Cardiac muscle cell (in vitro differentiated cells and primary cell): ENCODE measurements at places on chromosomes 4 and X.
A peak's percentile ranks its signal among the peaks of the same experiment; 100 is the strongest.

- no peak overlapping the region for H3K4me3 ChIP-seq
- H3K27me3 ChIP-seq: no peaks in the 10 kb centered on the region
- DNase-seq: no peak
Measured at GRCh38 chr4:77872723-77873445, 10.3 kb downstream of the MRPL1 start.

DNA sequence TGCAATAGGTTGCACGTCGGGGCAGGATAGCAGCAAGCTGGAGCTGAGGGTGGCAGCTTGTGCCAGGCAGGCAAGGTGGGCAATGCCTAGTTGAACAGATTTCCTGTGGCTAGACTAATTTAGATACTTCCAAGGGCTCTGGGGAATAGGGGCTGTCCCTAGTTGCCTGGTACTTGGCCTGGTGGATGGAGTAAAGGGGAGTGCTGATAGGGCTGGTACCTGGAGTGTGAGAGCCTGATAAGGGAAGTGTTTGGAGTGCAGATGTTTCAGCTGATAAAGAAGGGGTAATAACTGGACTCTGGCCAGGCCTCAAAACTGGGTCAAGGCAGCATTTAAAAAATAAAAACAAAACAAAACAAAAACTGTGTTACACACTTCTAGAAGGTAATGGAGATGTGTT lies 665.5 kb downstream of the CCSER1 start:
- H3K27me3 ChIP-seq: no peaks in the 10 kb centered on the region
- no peak overlapping the region for H3K4me3 ChIP-seq
- no peak for DNase-seq
- H3K36me3 ChIP-seq: no peaks in the 10 kb centered on the region
- no peak overlapping the region for H3K27ac ChIP-seq

GRCh38 chr4:166924424-166924823 lies 309.9 kb downstream of the SPOCK3 start:
- H3K4me3 ChIP-seq: no peak overlapping the region
- H3K27ac ChIP-seq: no peak overlapping the region
- H3K4me1 ChIP-seq: no peaks in the 10 kb centered on the region
- no peaks in the 10 kb centered on the region for H3K36me3 ChIP-seq

DNA sequence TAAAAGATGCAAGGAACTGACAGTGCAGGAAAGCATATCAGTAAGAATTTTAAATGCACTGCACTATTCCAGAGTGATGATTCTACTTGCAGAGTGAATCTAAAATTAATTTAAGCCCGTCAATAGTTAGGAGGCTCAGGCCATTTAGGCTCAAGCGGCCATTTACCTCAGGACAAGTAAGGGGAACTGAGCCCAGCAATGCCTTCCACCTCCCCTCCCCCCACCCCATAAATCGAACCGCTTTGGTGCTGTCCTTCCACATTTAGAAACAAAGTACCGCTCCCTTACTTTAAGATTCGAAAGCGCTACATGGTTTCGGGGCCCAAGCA lies 665 bp downstream of the RBM41 start:
- H3K27ac ChIP-seq: peak overlapping the region; percentile 93
- H3K4me3 ChIP-seq: peak overlapping the region; percentile 68
- peak; percentile 2 for DNase-seq
- H3K4me1 ChIP-seq: peaks cover 16% of the 10 kb centered on the region
- H3K27me3 ChIP-seq: no peaks in the 10 kb centered on the region
- H3K36me3 ChIP-seq: peaks cover 35% of the 10 kb centered on the region

- H3K4me1 ChIP-seq: no peaks in the 10 kb centered on the region
- no peaks in the 10 kb centered on the region for H3K36me3 ChIP-seq
- DNase-seq: no peak
- H3K4me3 ChIP-seq: no peak overlapping the region
Measured at GRCh38 chr4:85919200-85919887, 440.5 kb downstream of the MAPK10 start.

GRCh38 chr4:184420881-184421416 lies 53.4 kb downstream of the IRF2 start:
- H3K4me3 ChIP-seq: no peak overlapping the region
- peaks cover 19% of the 10 kb centered on the region for H3K36me3 ChIP-seq
- H3K27ac ChIP-seq: no peak overlapping the region
- no peaks in the 10 kb centered on the region for H3K4me1 ChIP-seq

- DNase-seq: peak; percentile 2
- H3K27ac ChIP-seq: no peak overlapping the region
- no peaks in the 10 kb centered on the region for H3K27me3 ChIP-seq
- no peaks in the 10 kb centered on the region for H3K36me3 ChIP-seq
- H3K4me1 ChIP-seq: no peaks in the 10 kb centered on the region
- H3K4me3 ChIP-seq: no peak overlapping the region
Measured at GRCh38 chrX:145405012-145405411, 157.7 kb downstream of the SPANXN1 start.

DNA sequence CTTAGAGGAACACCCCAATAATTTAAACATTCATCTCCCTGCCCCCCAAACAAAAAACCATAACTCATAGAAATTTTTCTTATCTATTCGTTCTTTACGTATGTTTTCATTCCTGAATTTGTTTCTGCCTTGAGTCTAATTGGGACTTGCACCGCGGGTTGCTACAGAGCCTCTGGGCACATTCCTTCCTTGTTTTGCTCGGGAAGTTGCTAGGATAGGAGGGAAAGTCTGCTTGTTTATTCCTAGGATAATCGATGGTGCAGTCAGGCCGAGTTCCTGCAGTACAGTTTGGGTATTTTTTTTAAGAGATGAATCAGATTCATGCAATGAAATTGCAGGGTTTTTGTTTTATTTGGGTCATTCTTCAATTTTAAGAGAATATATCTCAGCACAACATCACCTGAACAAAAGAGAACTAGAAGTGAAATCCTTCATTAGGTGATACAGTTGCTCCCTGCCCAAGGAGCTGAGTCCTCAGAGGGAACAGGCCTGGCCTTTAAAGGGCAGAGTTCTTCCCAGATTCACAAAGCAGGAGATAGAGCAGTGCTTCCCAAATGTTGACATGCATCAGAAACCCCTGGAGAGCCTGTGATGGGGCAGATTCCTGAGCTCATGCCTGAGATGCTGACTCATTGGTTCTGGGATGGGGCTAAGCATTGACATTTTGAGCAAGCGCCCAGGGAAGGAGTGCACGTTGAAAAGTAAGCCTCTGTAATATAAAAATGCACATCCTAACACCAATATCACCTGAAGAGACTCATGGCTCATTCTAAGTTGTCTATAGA lies 114.9 kb upstream of the FAM9B start:
- H3K36me3 ChIP-seq: no peaks in the 10 kb centered on the region
- H3K4me1 ChIP-seq: peaks cover 5% of the 10 kb centered on the region
- peak; percentile 64 for DNase-seq
- no peaks in the 10 kb centered on the region for H3K27me3 ChIP-seq

DNA sequence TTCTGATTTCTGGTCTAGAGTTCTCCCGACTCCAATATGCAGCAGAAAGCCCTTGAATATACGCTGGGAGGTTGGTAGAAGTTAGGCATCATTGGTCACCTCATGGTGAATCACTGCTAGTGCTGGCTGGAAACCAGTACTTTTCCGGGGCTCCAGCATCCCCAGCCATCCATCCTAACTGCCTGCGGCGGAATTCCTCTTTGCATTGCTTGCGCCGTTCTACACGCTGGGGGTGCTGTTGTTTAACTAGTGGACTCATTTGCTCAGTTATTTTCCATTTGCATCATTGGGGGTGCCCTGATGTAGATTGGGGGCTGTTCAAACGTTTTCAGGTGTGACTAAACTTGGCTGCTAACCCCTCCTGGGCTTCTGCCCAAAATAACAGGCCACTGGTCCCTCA lies 23.3 kb upstream of the GPR50 start:
- H3K4me3 ChIP-seq: no peak overlapping the region
- no peaks in the 10 kb centered on the region for H3K36me3 ChIP-seq
- H3K27me3 ChIP-seq: peaks cover 6% of the 10 kb centered on the region

GRCh38 chrX:130253916-130254315 lies 14.8 kb downstream of the ZNF280C start:
- H3K4me3 ChIP-seq: no peak overlapping the region
- H3K27me3 ChIP-seq: no peaks in the 10 kb centered on the region
- H3K36me3 ChIP-seq: no peaks in the 10 kb centered on the region
- no peaks in the 10 kb centered on the region for H3K4me1 ChIP-seq

- DNase-seq: peak; percentile 22
- H3K36me3 ChIP-seq: no peaks in the 10 kb centered on the region
- H3K4me3 ChIP-seq: peak within 1 kb of the TSS; percentile 28
- H3K27me3 ChIP-seq: peaks cover 40% of the 10 kb centered on the region
- no peaks in the 10 kb centered on the region for H3K4me1 ChIP-seq
Measured at GRCh38 chrX:153829799-153830639, at the start of gene PDZD4. Gene PDZD4 (minus strand): TSS chrX:153830544. CDS start chrX:153830298, 246 bp downstream.

GRCh38 chr4:105894660-105895582 lies at the start of gene NPNT:
Gene NPNT (plus strand): TSS chr4:105895471. CDS start chr4:105895653, 182 bp downstream.
- H3K27ac ChIP-seq: no peak within 1 kb of the TSS
- peak; percentile 79 for DNase-seq

DNA sequence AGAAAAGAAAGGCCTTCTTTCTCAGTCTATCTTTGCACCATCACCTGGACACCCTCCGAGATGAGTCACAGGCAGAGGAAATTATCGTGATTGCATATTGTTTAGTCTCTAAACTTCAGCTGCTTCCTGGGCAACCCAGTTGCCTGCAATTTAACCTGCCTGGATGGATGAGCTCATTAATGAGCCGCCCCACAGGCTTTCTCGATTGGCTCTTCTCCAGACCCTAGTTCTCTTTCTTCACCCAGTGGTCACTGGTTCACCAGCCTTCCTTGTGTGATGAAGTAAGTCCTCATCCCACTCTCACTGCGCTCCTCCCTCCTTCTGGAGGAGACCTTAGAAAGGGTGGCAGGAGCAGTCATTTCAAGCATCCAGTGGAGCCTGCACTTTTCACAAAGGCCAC lies 94.4 kb downstream of the SOWAHB start:
- no peak overlapping the region for H3K4me3 ChIP-seq
- H3K27me3 ChIP-seq: no peaks in the 10 kb centered on the region
- no peaks in the 10 kb centered on the region for H3K36me3 ChIP-seq
- H3K27ac ChIP-seq: no peak overlapping the region

GRCh38 chr4:16516796-16517439 lies 290.6 kb upstream of the TAPT1 start:
- no peak overlapping the region for H3K27ac ChIP-seq
- no peak overlapping the region for H3K4me3 ChIP-seq
- H3K36me3 ChIP-seq: no peaks in the 10 kb centered on the region
- peak; percentile 85 for DNase-seq
- H3K4me1 ChIP-seq: no peaks in the 10 kb centered on the region

- H3K4me1 ChIP-seq: no peaks in the 10 kb centered on the region
- DNase-seq: no peak
- no peak overlapping the region for H3K4me3 ChIP-seq
- H3K27me3 ChIP-seq: no peaks in the 10 kb centered on the region
Measured at GRCh38 chrX:117743469-117744251, 372.9 kb downstream of the KLHL13 start.
